ENCODE measurements at places on chromosomes 1 and 21.
A peak's percentile ranks its signal among the peaks of the same experiment; 100 is the strongest.

DNA sequence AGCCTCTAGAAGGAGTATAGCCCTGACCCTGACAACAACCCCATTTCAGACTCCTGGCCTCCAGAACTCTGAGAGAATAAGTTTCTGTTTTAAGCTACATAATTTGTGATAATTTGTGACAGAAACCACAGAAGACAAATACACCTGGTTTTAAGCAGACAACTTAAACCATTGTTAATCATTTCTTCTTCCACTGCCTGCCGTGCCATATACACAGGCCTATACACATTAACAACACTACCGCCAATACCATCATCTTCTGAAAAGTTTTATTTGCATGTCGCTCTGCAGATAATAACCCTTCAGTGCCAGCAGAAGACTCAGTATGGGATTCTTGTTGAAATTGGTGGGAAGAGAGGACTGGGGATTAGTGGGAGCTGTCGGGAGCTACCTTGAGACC lies 39.9 kb upstream of the KRTAP19-8 start:
- DNase-seq: no peak

DNA sequence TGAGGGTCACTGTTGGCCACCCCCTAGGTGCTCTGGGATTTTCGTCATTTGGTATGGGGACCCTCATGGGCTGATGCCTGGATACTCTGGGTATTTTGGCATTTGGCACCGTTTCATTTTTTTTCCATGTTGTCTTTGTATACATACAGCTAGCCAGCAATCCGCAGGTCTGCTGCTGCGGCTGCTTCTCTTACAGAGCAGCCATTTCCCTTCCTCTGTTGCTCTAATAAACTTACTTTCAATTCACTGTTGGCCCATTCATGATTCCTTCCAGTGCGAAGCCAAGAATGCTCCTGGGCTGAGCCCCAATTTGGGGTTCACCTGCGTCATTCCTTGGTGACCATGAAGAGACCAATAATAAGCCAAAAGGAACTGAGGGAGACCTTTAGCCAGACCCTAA lies 21.5 kb downstream of the GON4L start:
- DNase-seq: no peak

DNA sequence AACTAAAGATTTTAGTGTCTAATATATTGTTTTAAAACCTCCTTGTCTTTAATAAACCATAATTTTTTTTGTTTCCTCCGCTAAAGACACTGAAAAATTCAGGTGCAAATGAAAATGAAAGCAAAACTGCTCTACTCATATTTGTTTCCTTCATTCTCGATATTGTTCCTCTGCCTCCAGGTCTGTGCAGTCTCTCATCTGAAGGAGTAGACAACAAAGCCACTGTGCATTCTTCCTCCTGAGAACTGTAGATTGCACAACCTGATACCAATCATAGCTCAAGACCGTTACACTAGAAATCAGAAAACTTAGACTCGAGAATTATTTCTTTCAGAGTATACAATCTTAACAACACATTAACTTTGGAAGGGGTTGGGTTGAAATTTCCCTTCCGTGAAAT lies 373.1 kb upstream of the CXADR start:
- no peak for DNase-seq

GRCh38 chr1:246096356-246096755 lies 410.7 kb downstream of the SMYD3 start:
- DNase-seq: no peak

DNA sequence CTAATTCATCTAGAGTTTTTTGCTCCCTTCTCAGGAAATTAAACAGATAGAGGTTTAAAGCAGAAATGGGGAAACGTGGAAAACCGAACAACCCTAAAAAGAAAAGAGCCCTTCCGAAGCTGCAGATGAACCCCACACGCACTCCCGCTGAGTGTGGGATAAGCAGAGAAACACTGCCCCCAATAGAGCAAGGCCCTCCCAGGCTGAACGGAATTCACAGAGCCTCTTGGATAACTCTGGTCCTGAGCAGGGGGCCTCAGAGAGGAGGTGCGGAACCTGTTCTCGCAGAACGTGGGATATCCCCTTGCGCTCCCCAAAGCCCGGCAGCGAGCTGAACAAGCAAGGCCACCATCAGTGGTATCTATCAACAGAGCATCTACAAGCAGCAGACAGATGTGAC lies 44.9 kb downstream of the SSBP3 start:
- no peak for DNase-seq

- no peak for DNase-seq
Measured at GRCh38 chr1:168742994-168743650, 14.1 kb upstream of the DPT start.

DNA sequence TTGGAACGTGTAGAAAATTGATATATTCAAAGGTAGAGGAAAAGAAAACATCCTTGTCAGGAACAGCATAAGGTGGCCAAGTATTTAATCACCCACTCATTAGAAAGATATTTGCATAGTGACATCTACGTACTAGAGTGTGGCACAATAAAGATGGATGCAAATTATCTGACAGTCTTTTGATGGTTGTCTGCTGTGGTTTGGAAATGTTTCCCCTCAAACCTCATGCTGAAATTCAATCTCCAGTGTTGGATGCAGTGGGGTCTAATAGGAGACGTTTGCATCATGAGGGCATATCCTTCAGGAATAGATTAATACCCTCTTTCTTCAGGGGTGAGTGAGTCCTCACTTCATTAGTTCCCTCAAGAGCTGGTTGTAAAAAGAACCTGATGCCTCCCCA lies 34.1 kb upstream of the RUNX1 start:
- DNase-seq: no peak

DNA sequence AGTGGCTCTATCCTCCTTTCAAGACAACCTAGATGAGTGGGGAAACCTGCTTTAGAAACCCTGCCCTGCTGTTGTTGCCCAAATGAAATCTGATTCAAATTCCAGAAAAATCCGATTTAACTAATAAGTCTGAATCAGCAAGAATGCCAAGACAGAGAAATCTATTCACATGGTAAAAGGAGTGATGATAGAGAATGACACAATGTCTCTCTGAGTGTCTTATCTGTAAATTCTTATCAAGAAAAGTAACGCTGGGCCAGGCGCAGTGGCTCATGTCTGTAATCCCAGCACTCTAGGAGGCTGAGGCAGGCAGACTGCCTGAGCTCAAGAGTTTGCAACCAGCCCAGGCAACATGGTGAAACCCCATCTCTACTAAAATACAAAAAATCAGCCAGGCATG lies 13.7 kb upstream of the GUCA2A start:
- no peak for DNase-seq

GRCh38 chr1:70033266-70033873 lies 172.0 kb downstream of the LRRC40 start:
- no peak for DNase-seq

DNA sequence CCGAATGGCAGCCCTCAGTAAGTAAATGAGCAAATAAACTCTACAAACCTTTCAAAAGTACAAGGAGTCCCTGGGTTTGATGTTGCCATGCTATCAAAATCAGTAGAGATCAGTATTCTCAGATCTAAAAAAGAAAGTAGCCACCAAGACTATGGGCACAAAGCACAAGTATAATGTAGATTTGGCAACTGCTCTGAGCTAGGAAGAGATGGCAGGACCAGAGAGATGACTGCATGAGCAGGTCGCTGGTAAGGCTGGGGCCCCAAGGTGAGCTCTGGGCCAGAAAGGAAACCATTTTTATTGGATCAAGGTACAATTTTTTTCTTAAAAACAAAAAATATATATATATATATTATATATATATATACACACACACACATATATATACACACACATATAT lies 3.1 kb upstream of the ADORA3 start:
- DNase-seq: no peak

- no peak for DNase-seq
Measured at GRCh38 chr1:5436808-5437207, 555.4 kb downstream of the NPHP4 start.

GRCh38 chr1:38701088-38701487 lies 158.5 kb downstream of the RRAGC start:
- no peak for DNase-seq

DNA sequence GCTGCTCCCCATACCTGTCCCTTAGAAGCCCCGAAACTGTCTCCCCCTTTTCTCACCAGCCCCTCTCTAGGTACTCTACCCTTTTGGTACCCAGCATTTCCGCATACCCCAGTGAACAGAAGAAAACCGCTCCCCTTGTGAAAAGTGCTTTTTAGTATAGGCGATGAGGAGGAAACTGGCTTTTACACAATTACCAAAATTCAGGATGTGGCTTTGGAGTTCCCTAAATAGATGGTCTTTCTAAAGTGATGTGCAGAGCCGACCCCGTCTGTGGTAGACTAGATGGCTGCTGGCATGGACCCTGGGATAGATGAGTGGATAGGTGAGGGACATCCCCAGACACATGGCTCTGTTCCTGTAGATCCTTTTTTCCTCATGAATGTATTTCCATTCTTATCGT lies 2.6 kb upstream of the PER3 start:
- DNase-seq: no peak

DNA sequence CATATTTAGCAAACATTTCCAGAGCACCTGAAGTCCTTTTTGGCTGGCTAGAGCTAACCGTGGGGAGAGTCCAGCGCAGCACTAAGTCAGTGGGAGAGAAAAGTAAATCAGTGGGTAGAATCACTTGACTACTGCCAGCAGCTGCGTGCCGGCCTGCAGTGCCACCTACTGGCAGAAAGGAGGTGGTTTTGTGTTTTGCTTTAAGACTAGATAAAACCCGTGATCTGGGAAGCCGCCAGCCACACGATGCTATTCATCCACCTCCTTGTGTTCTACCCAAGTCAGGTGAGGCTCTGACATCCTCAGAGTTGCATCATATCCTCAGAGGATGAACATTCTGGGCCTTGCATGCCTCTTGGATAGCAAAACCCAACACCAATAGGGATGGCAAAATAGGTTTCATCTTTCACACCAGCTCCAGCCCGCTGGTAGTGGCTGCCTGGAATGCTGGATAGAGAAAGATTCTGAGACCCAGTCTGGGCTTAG lies 14.1 kb upstream of the HEYL start:
- peak; percentile 79 for DNase-seq

GRCh38 chr1:41497056-41497440 lies 12.6 kb upstream of the EDN2 start:
- no peak for DNase-seq

DNA sequence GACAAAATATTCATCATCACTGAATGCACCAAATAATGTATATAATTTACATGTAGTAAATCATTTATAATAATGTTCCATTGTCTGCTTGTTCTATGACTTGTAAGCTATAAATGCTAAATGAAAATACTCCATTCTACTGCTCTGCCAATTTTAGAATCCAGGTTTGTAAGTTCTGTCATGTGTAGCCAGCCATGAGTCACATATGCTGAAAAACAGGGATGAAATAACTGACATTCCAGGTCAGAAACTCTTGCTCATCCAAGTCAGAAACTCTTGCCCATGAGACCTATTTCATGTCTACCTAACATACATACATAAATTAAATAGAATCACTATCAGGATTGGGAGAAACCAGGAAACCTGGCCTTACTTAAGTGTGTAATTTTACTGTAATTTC lies 95.6 kb downstream of the ASH1L start:
- DNase-seq: no peak

DNA sequence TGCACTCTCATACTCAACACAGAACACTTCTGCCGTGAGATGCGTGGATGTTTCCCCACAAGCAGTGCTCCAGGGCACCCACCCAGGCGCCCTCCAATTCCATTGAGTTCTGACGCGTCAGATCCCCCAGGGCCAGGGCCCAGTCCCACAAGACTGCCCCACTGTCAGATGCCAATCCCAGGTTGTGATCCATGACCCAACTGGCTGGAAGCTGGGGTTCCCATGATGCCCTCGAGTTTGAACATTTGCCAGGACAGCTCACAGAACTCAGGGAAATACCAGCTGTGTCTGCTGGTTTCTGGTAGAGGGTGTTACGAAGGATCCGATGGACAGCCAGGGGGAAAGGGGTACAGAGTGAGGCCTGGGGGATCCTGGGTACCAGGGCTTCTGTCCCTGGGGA lies 58.4 kb downstream of the AGPAT3 start:
- DNase-seq: no peak

- no peak for DNase-seq
Measured at GRCh38 chr1:24409535-24409934, 4.0 kb downstream of the STPG1 start.

DNA sequence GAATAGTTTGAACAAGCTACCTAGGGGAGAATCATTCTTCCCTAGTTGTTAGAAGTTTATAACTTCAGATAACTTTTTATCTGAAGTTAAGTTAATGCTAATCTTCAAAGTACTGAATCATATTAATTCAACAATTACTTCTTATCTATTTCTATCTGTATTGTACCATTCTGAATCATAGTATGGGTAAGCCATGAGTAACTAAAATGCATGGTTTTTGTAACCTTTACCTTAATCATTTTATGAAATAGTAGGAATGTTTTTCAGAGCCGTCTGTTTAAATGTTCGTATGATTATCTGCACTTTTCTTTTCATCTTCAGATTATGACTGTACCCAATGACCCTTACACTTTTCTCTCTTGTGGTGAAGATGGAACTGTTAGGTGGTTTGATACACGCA lies 50.3 kb upstream of the MPC2 start:
- DNase-seq: no peak

- no peak for DNase-seq
Measured at GRCh38 chr1:168623003-168623828, 46.8 kb downstream of the XCL1 start.

- no peak for DNase-seq
Measured at GRCh38 chr1:168362991-168363390, 82.3 kb downstream of the TBX19 start.

- DNase-seq: no peak
Measured at GRCh38 chr1:164709541-164710278, 150.7 kb downstream of the PBX1 start.

- no peak for DNase-seq
Measured at GRCh38 chr1:31669786-31670592, 25.3 kb upstream of the PEF1 start.

GRCh38 chr1:85330711-85331290 lies 54.4 kb upstream of the BCL10 start:
- DNase-seq: no peak

DNA sequence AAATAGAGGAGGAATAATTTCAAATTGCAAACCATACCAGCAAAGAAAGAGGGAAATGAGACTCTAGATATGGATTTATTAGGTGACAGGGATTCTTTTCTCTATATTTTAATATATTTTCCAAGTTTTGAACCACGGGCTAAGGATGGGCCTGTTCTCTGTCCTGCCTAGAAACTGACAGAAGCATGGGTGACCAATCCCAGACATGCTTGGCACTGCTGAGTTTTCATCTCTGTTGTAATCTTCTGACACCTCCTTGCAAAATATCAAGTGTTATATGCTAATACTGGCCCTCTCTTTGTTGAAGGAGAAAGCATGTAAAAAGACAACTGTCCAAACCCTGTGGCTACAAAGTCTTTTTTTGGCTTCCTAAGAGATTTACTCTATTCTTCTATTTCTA lies 774 bp upstream of the ANGPTL7 start:
- no peak for DNase-seq

Data from ecto neural progenitor cell (in vitro differentiated cells).